Activated T-helper 2 cell treated with anti-CD3 and anti-CD28 coated beads, Interferon-gamma antibody, Interleukin-2, Interleukin-4, amounts not matched to agents 10 μg/mL and 5 μg/mL and 100 μg/mL, durations not matched to agents 14 hours and 24 hours and 36 hours (primary cell): ENCODE measurements at places on chromosomes 1 and 21. TPM values are rescaled to one million over a fixed set of nuclear protein-coding genes. Genes with fewer than 3 reads are reported as not detected.

- H3K36me3 ChIP-seq, result no peaks in the 10 kb centered on the region
- DNase-seq, result no peak
- H3K4me1 ChIP-seq, result no peaks in the 10 kb centered on the region
- no peaks in the 10 kb centered on the region for H3K27me3 ChIP-seq
- H3K4me3 ChIP-seq, result no peak overlapping the region
These were observed 201.0 kb upstream of the PTBP2 start for GRCh38 chr1:96520579-96520947.

The ACTL8 gene
- total RNA-seq, result not detected in 2 replicates

The SRSF11 gene
- total RNA-seq, result 194 and 195 TPM in 2 replicates

- no peak overlapping the region for H3K4me3 ChIP-seq
- no peaks in the 10 kb centered on the region for H3K27me3 ChIP-seq
- DNase-seq, result no peak
- no peak overlapping the region for H3K27ac ChIP-seq
- no peaks in the 10 kb centered on the region for H3K36me3 ChIP-seq
These were observed 45.0 kb upstream of the SLC44A5 start for GRCh38 chr1:75655931-75656330.

- DNase-seq, result no peak
- peaks cover 3% of the 10 kb centered on the region for H3K36me3 ChIP-seq
- H3K27me3 ChIP-seq, result no peaks in the 10 kb centered on the region
- no peak overlapping the region for H3K4me3 ChIP-seq
These were observed 48.8 kb downstream of the ZBTB40 start for GRCh38 chr1:22500471-22500870.

The AADACL3 gene
- not detected in 2 replicates for total RNA-seq

DNA sequence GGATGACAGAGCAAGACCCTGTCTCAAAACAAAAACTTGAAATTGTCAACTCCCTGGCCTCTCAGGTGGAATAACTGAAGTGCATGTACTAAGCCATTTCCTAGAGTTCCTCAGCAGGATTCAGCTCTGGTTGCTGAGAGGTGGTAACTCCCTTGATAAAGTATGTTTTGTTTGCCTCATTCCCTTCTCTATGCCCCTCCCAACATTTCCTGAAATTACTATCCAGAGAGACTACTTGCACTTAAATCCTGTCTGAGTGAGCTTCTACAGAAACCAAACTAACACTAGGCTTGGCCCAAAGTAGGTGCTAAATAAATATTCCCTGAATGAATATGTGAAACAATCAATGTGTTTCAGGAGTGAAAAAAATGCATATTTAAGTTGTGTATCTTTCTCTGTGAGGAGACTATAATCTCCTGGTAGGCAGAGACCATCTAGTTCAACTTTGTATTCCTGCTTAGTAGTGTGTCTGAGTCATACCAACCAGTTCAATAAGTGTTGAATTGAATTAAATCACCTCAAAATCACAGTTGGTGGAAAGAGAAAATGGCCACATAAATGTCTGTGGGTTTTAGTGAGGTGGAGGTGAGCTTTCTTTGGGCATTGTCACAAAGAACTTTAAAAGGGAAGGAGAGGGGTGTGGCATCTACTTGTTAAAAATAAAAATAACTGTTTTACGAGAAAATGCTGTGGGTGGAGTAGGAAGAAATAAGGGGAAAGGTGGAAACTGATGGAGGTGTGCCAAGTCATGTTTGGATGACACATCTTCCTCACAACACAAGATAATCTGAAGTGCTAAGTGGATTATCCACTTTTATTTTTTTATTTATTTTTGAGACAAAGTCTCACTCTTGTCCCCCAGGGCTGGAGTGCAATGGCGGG is 12.6 kb downstream of the RIMKLA start:
- DNase-seq, result no peak
- no peak overlapping the region for H3K27ac ChIP-seq
- H3K36me3 ChIP-seq, result no peaks in the 10 kb centered on the region
- peaks cover 2% of the 10 kb centered on the region for H3K27me3 ChIP-seq
- H3K4me3 ChIP-seq, result no peak overlapping the region

DNA sequence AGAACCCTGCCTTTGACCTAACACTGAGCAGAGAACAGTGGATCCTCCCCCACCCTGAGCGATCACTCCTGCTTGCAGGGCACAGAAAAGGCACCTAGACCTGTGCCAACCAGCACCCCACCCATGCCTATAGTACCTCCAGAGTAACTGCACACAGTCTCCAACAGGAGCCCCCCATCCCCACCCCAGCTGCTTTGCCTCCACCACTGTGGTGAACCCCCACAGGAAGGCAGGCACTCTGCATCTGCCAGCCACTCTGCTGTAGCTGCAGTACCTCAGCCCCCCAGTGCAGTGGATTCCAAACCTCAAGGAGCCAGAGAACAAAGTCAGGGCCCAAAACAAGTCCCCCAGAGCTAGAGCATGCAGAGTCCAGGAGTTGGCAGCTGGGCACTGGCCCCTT is 10.7 kb downstream of the SPATC1L start:
- H3K36me3 ChIP-seq, result peaks cover 3% of the 10 kb centered on the region
- H3K27me3 ChIP-seq, result peaks cover 21% of the 10 kb centered on the region
- H3K4me3 ChIP-seq, result no peak overlapping the region
- H3K4me1 ChIP-seq, result peaks cover 6% of the 10 kb centered on the region

GRCh38 chr21:35850029-35850428 is 210.3 kb downstream of the SETD4 start:
- H3K4me1 ChIP-seq, result no peaks in the 10 kb centered on the region
- H3K27ac ChIP-seq, result no peak overlapping the region
- DNase-seq, result no peak
- peaks cover 11% of the 10 kb centered on the region for H3K27me3 ChIP-seq
- H3K4me3 ChIP-seq, result no peak overlapping the region
- no peaks in the 10 kb centered on the region for H3K36me3 ChIP-seq

The LIN9 gene
- total RNA-seq, result 9.7 and 12.7 TPM in 2 replicates

DNA sequence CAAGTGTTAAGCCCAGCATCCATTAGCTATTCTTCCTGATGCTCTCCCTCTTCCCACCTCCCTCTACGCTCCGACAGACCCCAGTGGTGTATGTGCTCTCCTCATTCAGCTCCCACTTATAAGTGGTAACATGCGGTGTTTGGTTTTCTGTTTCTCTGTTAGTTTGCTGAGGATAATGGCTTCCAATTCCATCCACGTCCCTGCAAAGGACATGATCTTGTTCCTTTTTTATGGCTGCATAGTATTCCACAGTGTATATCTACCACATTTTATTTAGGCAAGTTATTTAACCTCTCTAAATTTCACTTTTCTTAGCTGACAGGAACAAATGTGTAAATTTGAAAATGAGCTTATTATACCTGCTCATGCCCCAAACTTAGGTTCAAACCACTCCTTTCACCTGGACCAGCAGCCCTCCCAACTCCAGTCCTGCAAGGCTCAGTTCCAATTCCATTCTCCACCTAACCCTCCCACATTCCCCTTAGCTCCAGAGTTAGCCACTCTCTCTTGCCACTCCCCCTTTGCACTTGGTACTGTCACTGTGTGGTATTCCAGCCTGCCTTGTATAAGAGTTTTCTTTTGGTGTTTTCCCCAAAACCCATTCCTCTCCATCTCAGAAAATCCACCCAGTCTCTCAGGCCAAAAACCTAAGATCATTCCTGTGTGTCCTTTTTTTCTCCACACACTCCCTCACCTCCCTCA is 1.7 kb upstream of the PEF1 start:
- H3K27ac ChIP-seq, result no peak overlapping the region
- peak overlapping the region; percentile 96 for H3K4me3 ChIP-seq
- no peaks in the 10 kb centered on the region for H3K27me3 ChIP-seq
- no peak for DNase-seq

DNA sequence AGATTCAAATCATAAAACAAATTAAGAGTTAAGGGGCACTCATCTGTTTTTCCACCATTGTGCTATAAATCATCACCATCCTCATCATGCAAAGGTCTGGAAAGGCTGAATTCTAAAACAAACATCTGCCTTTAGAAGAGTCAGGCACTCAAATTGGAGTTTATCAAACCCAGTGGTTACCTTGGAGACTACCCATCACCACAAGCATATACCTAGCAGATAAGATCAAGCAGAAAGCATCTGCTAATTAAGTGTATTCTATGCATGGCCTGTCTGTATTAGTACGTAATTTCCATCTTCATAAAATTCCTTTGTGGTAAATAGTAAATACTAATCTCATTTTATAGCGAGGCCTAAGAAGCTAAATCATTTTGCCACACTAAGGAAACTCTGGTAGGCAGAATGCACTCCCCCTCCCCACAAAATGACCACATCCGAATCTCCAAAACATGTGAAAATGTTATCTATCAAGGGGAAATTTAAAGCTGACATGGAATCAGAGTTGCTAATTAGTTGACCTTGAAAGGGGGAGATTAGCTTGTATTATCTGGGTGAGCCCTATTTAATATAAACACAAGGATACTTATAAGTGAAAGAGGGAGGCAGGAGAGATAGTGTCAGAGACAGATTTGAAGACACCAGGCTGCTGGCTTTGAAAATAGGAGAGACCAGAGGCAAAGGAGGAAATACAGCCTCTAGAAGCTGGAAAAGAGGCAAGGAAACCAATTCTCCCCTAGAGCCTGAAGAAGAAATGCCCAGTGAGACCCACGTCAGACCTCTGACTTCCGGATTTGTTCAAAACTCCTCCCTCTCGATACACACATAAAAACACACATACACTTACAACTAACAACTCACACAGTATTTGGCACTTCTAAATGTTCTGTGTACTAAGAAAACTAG is 23.2 kb downstream of the ARID4B start:
- no peaks in the 10 kb centered on the region for H3K27me3 ChIP-seq
- H3K27ac ChIP-seq, result peak overlapping the region; percentile 74

- H3K27me3 ChIP-seq, result no peaks in the 10 kb centered on the region
- no peak within 1 kb of the TSS for H3K27ac ChIP-seq
- H3K36me3 ChIP-seq, result no peaks in the 10 kb centered on the region
- H3K4me1 ChIP-seq, result no peaks in the 10 kb centered on the region
- DNase-seq, result no peak
These were observed at the start of gene SPRR1B for GRCh38 chr1:153030895-153031294. Gene SPRR1B (plus strand): TSS chr1:153031203. CDS start chr1:153032346, 1,143 bp downstream.

The KIF21B gene
- 50.4 and 53.2 TPM in 2 replicates for total RNA-seq

DNA sequence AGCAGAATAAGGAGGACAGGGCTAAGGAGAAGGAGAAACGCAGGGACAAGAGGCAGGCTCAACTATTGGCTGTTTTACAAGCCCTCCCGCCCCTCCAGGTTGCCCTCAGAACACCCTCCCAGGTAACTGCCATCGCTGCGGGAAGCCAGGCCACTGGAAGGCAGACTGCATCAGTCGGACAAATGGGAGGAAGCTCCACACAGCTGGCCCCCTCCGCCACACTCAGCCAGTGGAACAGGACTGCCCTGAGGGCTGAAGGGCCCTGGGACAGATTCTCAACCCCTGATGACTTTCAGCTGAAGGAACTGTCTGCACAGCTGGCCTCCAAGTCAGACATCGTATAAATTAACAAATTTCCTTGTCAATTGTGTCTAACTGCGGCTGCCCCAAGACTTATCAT is 21.8 kb downstream of the LRRC3 start:
- no peak overlapping the region for H3K4me3 ChIP-seq
- peaks cover 9% of the 10 kb centered on the region for H3K4me1 ChIP-seq

DNA sequence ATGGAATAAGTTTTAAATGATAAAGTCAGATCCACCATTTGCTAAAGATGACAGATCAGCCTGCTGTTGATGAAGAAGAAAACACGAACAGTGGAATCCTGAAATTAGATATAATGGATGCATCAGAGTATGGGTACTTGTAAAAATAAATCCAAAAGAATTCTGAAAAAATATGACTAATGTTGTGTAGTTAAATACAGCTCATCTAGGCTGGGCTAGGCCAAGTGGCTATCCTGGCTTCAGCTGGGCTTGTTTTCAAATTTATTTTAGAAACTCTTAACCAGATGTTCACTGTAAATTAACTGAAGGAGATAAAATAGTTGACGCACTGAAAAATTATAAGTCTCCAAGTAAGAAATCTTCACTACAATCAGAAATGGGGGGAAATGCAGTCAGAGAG is 7.4 kb upstream of the RGS2 start:
- H3K36me3 ChIP-seq, result no peaks in the 10 kb centered on the region
- no peak for DNase-seq
- no peak overlapping the region for H3K27ac ChIP-seq
- peaks cover 9% of the 10 kb centered on the region for H3K27me3 ChIP-seq
- H3K4me1 ChIP-seq, result peaks cover 6% of the 10 kb centered on the region

The CA14 gene
- not detected in 2 replicates for total RNA-seq

The KRTAP26-1 gene
- total RNA-seq, result not detected in 2 replicates

GRCh38 chr1:20366056-20366462 is 75.4 kb downstream of the VWA5B1 start:
- no peak overlapping the region for H3K27ac ChIP-seq
- no peaks in the 10 kb centered on the region for H3K4me1 ChIP-seq
- no peak overlapping the region for H3K4me3 ChIP-seq
- DNase-seq, result no peak
- no peaks in the 10 kb centered on the region for H3K36me3 ChIP-seq

DNA sequence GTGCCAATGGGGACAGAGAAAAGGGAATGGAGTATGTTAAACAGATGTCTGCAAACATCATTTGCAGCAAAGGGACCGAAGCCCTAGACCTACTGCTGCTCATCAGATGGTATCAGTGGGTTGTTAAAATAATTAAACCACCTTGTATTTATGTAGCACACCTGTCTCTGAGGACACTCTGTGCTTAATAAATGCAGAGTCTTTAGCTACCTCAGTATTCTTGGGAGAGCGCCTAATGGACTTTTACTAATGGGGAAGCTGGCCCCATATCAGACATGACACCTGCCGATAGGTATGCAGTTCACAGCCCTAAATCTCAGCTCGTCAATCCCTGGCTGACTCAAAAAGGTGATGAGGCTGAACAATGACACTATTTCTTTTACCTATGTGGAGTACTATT is 54.4 kb downstream of the SYT6 start:
- H3K36me3 ChIP-seq, result no peaks in the 10 kb centered on the region
- no peak overlapping the region for H3K4me3 ChIP-seq
- no peak for DNase-seq
- no peak overlapping the region for H3K27ac ChIP-seq

GRCh38 chr1:94981575-94981973 is 54.7 kb upstream of the CNN3 start:
- H3K27ac ChIP-seq, result no peak overlapping the region
- no peak for DNase-seq
- H3K4me1 ChIP-seq, result peaks cover 4% of the 10 kb centered on the region
- peaks cover 2% of the 10 kb centered on the region for H3K27me3 ChIP-seq

DNA sequence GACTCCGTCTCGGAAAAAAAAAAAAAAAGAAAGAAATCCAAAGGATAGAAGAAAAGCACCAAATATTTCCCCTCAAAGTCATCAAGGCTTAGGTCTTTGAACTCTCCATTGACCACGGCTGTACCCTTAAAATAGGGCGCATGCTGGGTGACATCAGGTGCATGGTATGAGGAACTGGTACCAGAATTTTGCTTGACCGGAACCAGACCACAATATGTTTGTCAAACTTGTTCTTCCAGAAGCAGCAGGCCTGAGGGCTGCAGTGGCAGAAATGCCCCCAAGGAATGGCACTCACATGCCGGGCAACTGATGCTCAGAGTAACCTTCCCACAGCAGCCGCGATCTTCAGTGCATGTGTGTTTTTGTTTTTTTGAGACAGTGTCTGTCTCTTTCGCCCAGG is 21.0 kb downstream of the RCC1 start:
- peaks cover 56% of the 10 kb centered on the region for H3K36me3 ChIP-seq
- H3K27ac ChIP-seq, result no peak overlapping the region
- no peak overlapping the region for H3K4me3 ChIP-seq
- H3K4me1 ChIP-seq, result peaks cover 12% of the 10 kb centered on the region
- no peak for DNase-seq
